ENCODE measurements at places on chromosomes 12 and 14.

DNA sequence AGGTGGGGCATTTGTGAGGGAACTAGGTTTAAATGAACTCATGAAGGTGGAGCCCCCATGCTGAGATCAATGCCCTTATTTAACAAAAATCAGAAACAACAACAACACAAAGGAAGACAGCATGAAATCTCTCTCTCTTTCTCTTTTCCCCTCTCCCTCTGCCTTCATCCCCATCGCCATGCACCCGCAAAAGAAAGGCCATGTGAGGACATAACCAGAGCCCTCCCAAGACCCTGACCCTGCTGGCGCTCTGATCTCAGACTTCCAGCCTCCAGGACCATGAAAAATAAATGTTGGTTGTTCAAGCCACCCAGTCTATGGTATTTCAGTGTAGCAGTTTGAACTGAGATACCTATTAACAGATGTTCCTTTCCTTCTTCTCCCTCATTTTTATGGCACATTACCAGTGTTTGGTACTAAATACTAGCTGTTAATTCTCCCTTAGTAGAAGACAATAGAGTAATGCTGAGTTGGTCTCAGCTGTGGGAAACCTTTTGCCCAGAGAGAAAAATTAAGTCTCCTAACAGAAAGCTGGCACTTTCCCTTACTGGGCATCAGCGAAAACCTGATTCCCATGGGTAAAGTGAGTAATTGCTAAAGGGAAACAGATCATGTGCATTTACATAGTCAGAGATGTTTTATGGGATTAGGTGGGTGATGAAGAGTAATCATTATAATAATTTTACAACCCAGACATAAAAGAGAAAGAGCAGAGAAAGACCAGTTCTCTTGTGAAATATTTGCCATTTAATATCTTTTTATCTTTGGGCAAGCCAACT is 264.0 kb upstream of the PLEKHG7 start:
- DNase-seq, result no peak

GRCh38 chr12:97556302-97556779 is 93.7 kb downstream of the RMST start:
- DNase-seq, result peak; percentile 7

- no peak for DNase-seq
These were observed 203.6 kb downstream of the NUAK1 start for GRCh38 chr12:105935106-105935505.

GRCh38 chr12:6852651-6853354 is 853 bp downstream of the USP5 start:
- peak; percentile 78 for DNase-seq

- no peak for DNase-seq
These were observed 3.1 kb upstream of the MDM2 start for GRCh38 chr12:68804657-68805591.

DNA sequence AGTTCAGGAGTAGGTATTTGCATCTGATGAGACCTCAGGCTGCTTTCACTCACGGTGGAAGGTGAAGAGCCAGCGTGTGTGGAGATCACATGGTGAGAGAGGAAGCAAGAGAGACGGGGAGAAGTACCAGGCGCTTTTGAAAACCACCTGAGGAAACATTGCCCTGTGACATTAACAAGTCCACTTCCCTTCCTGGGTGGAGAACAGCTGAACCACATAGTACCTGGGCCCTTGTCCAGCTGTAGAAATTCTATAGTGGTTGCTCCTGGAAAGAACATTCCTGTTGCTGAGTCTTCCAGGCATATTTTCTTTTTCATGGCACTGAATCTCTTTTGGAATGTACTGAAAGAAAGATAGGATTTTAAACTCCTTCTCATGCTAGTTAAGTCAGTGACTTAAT is 87.3 kb upstream of the RIN3 start:
- DNase-seq, result peak; percentile 30

- no peak for DNase-seq
These were observed 167.1 kb downstream of the TBX5 start for GRCh38 chr12:114238808-114239207.

DNA sequence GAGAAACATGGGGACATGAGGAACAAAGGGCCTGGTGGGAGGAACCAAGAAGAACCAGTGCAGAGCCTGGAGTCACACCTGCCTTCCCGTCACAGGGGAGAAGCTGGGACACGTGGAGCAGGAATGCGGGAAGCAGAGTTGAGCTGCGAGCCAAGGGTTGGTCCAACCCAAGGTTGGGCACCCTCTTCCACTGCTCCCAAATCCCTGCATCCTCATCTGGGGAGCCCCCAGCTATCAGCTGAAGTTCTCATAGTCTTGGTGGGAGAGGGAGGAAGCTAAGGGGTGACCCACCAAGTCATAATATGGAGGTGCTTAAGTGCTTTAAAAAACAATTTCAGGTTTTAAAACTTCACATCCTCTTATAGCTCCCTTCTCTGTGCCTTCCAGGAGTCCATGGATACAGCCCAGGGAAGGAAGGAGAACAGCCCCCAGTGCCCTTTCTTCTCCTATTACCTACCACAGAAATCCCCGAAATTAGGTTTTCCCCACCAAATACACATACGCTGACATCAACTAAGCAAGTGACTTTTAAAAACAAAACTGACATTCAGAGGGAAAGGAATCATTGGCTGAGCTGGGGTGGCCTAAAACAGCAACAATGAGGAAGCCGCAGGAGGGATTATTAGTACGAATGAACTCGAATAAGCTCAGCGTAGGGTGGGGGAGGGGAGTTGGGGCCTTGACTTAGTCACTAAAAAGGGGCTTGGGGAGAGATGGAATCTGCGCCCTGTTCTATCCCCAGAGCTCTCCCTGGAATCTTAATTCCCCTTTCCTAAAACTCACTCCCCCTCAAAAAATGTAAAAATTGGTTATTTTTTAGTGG is 4.5 kb downstream of the MYL6 start:
- no peak for DNase-seq

DNA sequence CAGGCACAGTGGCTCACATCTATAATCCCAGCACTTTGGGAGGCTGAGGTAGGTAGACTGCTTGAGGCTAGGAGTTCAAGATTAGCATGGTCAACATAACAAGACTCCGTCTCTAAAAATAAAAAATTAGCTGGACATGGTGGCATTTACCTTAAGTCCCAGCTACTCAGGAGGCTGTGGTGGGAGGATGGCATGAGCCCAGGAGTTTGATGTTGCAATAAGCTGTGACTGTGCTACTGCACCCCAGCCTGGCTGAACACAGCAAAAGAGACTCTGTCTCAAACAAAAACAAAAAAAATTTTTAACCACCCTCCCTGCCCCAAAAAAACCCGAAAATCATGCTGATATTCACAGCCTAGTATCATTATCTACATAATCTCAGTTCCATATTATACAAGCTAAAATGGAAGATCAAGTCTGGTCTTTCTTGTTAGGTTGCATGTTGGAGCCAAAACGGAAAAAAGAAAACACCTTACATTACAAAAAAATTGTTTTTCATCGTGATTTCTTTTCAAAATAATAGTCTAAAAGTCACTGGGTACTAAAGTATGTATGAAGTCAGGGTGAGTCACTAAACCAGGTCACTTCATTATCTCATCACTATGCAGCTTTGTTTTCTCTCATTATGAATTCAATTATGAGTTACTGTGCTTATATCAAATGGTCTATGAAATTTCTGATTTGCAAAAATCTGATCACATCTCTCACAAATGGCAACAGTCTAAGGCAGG is 13.8 kb downstream of the GXYLT1 start:
- peak; percentile 38 for DNase-seq

Data from HFFc6 (cell line).